ENCODE measurements at places on chromosomes 11 and 22.
A peak's percentile ranks its signal among the peaks of the same experiment; 100 is the strongest.

GRCh38 chr11:69674267-69674885 lies 777 bp downstream of the LTO1 start:
- DNase-seq = no peak

DNA sequence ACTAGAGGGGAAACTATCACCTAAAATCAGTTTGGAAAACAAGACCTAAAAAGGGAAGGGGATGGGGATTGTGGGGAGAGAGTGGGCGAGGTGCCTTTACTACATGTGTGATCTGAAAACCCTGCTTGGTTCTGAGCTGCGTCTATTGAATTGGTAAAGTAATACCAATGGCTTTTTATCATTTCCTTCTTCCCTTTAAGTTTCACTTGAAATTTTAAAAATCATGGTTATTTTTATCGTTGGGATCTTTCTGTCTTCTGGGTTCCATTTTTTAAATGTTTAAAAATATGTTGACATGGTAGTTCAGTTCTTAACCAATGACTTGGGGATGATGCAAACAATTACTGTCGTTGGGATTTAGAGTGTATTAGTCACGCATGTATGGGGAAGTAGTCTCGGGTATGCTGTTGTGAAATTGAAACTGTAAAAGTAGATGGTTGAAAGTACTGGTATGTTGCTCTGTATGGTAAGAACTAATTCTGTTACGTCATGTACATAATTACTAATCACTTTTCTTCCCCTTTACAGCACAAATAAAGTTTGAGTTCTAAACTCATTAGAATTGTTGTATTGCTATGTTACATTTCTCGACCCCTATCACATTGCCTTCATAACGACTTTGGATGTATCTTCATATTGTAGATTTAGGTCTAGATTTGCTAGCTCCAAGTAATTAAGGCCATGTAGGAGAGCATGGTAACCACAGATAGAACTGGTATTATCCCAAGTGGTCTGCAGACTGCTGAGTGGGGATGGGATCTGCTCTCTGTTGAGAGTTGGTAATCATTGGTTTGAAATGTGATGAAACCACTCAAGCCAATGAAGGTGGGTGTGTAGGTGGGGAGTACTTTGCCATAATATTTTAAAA lies 3.6 kb downstream of the NEAT1 start:
- DNase-seq = no peak

DNA sequence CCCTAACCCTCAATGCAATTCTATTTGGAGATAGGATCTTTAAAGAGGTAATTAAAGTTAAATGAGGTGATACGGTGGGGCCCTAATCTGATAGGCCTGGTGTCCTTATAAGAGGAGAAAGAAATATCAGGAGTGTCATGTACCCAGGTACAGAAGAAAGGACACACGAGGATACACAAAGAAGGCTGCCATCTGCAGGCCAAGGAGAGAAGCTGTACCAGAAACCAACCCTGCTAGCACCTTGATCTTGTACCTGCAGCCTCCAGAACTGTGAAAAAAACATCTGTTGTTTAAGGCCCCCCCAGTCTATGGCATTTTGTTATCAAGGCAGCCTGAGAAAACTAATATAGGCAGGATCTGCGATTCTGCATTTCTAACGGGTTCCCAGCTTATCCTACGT lies 44.2 kb downstream of the FBXO7 start:
- DNase-seq = no peak

GRCh38 chr11:44899959-44900358 lies 50.7 kb downstream of the TP53I11 start:
- peak; percentile 11 for DNase-seq

DNA sequence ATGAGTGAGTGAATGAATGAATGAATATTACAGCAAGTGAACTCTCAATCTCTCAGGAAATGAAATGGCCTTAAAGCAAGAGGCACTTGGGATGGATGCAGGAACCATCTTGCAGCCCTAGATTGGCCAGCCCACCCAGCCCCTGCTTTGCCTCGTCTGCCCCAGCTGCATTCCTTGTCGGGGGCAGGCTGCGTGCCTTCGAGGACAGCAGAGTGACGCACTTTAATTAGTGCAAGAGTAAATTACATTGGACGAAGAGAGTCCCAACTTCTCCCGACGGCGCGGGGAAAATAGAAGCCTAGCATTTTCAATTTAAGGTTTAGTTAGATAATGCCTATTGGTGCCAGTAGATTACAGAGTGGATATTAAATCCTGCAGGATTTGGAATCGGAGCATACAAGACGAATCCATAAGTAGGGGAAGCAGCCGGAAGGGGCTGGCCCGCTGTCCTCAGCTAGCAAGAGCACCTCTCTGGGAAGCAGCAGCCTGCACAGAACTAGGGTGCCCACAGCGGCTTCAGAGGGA lies 33.8 kb downstream of the TRIM29 start:
- DNase-seq = no peak

DNA sequence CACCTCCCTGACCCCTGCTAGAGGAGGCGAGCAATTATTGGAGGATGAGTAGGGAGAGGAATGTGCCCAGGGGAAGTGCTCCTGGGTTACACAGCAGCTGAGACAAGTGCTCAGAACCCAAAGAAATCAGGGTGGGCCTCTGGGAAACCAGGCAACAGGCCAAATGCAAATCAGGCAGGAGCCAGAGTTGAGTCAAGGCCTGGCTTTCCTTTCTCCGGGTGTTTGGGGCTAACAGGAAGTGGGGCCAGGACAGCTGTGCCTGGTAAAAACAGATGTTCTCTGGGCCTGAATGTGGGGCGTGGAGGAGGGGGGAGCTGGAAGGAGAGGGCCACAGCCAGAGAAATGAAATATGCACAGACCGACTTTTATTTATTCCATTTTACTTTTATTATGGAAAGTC lies 22.0 kb downstream of the MFNG start:
- DNase-seq = peak; percentile 19

- no peak for DNase-seq
These were observed 4.0 kb upstream of the INS start for GRCh38 chr11:2164861-2165555.

DNA sequence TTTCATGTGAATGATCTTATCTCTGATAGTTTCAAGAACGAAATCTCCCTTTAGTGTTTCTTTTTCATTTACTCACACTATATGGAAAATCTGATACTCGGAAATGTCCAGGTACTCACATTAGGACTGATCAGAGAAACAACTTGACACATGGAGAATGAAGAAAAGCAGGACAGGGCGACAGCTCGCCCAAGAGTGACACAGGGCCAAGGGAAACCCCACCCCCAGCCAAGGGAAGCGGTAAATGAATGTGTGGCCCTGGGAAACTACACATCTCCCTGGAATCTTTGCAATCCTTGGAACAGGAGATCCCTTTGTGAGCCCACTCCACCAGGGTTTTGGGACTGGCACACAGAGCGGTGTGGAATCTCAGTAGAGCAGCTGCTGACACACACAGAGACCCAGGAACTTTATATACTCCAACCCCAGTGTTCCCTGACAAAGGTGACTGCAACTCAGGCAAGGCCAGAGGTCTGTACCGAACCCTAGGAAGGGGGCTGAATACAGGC lies 303.7 kb upstream of the ARHGAP42 start:
- no peak for DNase-seq

DNA sequence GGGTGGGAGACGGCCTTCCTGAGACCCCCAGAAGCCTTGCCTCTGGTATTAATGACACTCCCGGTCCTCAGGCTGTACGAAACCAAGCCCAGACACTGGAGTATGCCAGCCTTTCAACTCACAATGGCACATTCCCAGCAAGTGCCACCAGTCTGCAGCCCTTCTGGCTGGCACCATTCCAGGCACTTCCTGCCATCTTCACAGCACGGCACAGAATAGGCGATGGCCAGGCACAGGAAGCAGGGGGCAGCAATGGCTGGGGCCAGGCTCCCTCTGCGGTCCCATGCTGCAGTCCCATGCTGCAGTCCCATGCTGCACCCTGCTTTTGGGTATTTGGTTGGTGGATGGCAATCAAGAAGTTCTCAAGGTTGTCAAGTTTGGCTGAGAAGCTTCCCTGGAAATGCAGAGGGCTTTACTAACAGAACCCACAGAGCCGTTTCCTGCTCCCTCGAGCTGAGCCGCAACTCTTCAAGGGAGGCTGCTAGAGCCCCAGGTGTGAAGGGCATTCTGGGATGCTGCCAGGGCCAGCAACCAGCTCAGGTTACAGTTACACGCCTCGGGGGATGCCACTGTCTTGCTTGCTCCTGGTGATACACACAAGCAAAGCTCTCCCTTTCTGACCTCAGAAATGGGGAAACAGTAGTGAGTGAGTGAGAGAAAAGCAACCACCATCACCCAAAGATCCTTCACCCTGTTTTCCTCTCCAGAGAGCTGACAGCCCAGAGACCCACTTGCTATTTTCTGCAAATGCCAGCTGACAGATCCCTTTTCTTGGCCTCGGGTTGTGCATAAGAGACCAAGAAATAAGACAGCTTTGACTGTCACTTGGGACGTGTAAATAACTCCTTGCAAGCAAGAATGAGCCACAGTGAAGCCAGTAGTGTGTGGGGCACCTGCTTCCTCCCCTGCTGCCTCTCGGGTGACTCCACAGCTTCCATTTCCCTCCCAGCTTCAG lies 23.9 kb downstream of the LRFN4 start:
- DNase-seq = no peak

- no peak for DNase-seq
These were observed 53.1 kb downstream of the THAP12 start for GRCh38 chr11:76327756-76328388.

- DNase-seq = no peak
These were observed 151.7 kb downstream of the ADAMTS15 start for GRCh38 chr11:130600139-130600538.

DNA sequence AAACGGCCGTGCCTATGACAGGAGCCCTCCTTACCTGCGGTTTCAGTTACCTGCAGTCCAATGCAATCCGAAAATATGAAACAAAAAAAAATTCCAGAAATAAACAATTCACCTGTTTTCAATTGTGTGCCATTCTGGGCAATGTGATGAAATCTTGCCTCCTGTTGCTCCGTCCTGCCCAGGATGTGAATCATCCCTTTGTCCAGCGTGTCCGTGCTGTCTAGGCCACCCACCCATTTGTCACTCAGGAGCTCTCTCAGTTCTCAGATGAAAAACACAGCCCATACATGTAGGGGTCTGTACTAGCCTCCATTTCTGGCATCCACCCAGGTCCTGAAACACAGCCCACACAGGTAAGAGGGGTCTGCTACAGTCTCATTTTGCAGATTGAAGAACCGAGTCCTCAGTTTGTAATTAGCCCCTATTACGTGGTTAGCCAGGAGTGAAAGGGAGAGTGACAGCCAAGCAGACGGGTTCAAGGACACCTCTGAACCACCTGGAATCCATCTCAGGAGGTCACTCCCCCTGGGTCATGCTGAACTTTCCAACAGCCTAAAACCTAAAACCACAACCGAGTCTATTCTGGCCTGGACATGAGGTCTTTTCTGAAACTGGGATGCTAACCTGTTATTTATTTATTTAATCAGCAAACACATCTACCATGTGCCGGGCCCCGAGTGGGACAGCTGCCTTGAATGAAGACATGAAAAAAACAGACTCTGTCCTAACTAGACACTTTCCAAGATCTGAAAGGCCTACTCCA lies 317.2 kb downstream of the SHANK2 start:
- DNase-seq = no peak

GRCh38 chr22:24164940-24165339 lies 16.3 kb upstream of the SUSD2 start:
- no peak for DNase-seq

GRCh38 chr11:68956142-68956541 lies 24.6 kb downstream of the MRGPRD start:
- DNase-seq = no peak

DNA sequence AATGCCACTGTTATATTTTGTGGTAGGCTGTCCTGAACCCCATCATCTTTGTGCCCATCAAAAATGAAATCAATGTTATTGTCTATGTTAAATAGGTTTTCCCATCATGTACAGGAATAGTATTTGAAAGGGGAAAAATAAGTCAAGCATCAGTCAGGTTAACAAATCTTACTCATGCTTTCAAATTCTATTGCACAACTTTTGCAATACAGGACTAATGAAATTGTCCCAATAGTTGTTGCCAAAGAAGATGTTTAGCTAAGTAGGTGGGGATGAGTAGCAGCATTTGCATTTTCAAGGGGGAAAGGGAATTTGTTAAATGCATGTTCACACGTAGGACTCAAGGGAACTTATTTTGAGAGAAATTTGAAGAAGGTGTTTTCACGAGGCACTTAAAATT lies 962.1 kb downstream of the JRKL start:
- no peak for DNase-seq
